ENCODE measurements at places on chromosomes 5 and 9. TPM values are rescaled to one million over a fixed set of nuclear protein-coding genes. Genes with fewer than 3 reads are reported as not detected.
A peak's percentile ranks its signal among the peaks of the same experiment; 100 is the strongest.

GRCh38 chr5:52007230-52007858 lies 624.1 kb downstream of the ISL1 start:
- peak; percentile 18 for DNase-seq

DNA sequence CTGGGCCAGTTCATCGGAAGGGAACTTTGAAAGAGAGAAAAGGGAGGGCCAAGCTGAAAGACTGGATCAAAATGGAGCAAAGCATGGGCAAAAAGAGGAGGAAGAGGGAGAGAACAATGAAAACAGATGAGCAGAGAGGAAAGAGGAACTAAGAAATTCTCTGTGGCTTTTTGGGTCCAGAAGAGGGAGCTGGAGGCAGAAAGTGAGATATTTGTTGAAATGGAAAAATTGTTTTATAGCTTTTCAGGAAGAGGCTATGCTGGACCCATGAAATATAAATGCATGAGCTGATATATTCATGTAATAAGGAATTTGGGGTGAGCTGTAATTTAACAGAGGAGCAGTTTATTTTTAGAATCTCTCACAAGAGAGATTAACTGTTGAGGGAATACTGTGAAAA lies 457.3 kb downstream of the DMAC1 start:
- DNase-seq: no peak

- DNase-seq: no peak
These were observed 156.8 kb downstream of the DCP2 start for GRCh38 chr5:113133211-113133975.

- DNase-seq: no peak
These were observed 225.7 kb downstream of the CACNA1B start for GRCh38 chr9:138103111-138103848.

GRCh38 chr9:38319496-38320173 lies 72.9 kb upstream of the ALDH1B1 start:
- no peak for DNase-seq

- no peak for DNase-seq
These were observed 22.2 kb downstream of the TNFSF8 start for GRCh38 chr9:114908104-114908622.

Gene RASGRF2
- polyA plus RNA-seq: 1.8 TPM

DNA sequence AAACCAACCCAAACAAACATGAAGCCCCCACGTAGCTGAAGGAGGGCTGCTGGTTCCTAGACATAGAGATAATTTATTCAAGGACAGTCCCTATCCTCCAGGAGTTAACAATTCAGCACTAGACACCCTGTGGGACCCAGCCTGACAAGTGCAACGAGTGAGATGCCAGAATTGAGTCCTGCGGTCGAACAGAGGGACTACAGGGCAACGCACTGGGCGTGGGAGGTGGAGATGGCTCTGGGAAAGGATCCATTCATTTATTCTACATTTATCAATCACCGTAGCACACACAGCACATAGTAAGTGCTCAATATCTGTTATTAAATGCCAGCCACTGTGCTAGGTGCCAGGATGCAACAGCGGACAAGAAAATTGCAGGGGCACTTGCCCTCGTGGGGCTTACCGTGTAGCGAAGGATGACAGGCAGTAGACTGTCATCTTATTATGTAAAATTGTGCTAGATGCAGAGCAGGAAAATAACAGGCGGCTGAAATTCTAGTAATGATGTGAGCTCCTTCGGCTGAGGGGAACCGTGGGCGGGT lies 855 bp upstream of the ARHGAP26 start:
- DNase-seq: no peak

GRCh38 chr9:129278391-129279237 lies 100.6 kb upstream of the IER5L start:
- no peak for DNase-seq

Gene NSG2
- 0.47 TPM for polyA plus RNA-seq

Gene CFAP90
- polyA plus RNA-seq: 6.5 TPM

GRCh38 chr5:158910782-158911692 lies 188.7 kb downstream of the EBF1 start:
- DNase-seq: no peak

Gene CARD9
- 3.2 TPM for polyA plus RNA-seq
